ENCODE measurements at places on chromosomes 1 and 21.

GRCh38 chr1:22804969-22805671 lies 94.5 kb downstream of the EPHB2 start:
- no peak for DNase-seq

- DNase-seq = no peak
Measured at GRCh38 chr1:29623501-29623900, 387.2 kb downstream of the PTPRU start.

DNA sequence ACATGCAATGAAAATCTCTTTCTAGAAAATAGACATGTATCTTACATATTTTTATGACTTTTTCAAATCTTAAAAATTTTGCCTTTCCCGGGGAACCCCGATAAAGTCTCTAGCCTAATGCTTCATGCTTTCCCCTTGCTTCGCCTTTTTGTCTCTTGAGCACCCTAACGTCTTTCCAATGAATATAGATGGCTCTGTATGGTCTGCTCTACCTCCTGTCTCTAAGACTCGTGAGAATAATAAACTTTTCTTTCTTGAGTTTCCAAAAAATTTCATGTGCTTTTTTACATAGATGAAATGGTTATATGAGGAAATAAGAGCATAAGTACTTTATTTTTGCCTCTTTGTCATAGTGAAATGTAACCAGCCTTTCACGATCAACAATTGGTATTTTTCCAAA lies 202.6 kb downstream of the PDE4B start:
- no peak for DNase-seq

DNA sequence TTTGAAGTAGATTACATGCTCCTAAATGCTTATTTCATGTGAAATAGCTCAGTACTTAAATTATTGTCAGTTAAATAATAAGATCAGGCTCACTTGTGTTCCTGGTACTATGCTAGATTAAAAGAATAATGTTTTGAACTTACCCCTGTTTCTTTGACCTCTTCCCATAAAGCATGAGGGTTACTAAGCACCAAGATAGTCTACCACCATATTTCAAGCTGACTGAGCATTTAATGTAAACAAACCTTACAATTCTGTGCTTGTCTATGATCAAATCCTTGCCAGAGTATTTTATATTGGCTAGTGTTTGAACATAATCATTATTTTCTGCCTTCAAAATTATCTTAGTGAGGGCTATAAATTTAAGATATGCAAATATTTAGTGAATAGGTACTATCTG lies 98.1 kb downstream of the LHX9 start:
- DNase-seq = no peak

DNA sequence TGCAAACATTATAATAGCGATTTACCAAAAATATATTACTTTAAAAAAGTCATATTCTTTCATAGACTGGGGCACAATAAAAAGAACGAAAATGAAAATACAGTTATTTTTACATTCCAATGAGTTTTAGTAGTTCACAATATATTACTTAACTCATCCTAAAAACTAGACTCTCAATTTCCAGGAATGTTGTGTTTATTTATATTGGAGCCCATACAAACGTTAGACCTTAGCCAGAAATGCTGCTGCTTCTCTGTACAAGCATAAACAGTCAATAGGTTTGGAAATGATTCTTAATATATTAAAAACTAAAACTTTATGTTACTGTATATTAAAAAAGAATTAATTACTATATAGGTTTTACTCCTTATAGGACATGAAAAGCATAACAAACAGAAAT lies 302.3 kb downstream of the BRINP3 start:
- DNase-seq = no peak

- no peak for DNase-seq
Measured at GRCh38 chr1:42267904-42268303, 67.1 kb downstream of the FOXJ3 start.

DNA sequence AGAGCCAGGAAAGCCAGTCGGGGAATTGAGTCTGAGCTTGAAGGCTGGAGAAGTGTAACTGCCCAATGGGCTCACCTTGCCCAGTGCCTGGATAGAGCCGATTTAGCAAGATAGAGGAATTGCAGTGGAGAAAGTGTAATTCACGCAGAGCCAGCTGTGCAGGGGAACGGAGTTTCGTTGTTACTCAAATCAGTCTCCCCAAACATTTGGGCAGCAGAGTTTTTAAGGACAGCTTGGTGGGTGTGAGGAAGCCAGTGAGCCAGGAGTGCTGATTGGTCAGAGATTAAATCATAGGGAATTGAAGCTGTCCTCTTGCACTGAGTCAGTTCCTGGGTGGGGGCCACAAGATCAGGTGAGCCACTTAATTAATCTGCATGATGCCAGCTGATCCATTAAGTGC lies 28.4 kb upstream of the NLRP3 start:
- DNase-seq = no peak

DNA sequence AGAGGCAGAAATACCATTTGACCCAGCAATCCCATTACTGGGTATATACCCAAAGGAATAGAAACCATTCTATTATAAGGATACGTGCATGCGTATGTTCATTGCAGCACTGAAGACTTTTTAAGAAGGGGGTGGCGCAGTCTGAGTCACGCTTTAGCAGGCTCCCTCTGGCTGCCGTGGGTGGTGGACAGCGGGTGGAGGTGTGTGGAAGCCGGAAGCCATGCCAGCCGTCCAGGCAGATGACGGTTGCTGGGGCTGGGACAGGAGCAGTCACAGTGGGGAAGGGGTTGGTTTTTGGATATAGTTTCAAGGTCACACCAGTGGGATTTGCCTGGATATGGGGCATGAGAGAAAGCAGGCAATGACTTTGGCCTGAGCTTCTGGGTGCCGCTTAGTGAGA lies 270.5 kb downstream of the GRIK3 start:
- DNase-seq = no peak

DNA sequence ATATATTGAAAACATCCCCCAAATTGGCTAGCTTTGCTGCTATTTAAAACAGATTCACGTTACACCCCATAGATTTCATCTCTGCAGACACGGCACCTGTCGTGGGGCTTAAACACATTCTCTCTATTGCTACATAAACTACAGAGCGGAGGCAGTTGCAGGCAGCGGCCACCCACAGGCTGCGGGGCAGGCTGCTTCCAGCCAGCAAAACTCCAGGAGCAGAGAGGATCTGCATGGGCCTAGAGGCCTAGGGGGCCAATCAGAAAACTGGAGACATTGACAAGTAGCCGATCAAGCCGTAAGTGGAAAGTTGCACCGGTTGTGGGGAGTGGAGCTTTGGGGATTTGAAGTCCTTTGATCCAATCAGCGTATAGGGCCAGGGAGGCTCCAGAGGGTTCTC lies 129.0 kb upstream of the KLHDC7A start:
- DNase-seq = no peak

DNA sequence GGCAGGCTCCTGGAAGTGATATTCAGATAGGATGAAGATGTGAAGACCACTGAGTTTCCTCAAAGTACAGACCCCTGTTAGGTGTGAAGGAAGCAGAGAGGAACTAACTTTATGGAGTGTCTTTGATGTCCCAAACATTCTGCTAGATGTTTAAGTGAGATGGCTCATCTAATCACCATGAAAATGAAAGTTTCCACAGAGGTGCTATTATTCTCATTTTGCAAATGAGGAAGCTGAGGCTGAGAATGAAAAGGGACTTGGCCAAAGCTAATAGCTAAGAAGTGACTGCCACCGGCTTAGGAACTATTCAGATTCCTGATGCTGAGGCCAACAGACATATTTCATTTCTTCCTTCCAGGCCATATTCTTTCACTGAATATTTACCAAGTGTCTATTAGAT lies 45.9 kb upstream of the WLS start:
- no peak for DNase-seq

DNA sequence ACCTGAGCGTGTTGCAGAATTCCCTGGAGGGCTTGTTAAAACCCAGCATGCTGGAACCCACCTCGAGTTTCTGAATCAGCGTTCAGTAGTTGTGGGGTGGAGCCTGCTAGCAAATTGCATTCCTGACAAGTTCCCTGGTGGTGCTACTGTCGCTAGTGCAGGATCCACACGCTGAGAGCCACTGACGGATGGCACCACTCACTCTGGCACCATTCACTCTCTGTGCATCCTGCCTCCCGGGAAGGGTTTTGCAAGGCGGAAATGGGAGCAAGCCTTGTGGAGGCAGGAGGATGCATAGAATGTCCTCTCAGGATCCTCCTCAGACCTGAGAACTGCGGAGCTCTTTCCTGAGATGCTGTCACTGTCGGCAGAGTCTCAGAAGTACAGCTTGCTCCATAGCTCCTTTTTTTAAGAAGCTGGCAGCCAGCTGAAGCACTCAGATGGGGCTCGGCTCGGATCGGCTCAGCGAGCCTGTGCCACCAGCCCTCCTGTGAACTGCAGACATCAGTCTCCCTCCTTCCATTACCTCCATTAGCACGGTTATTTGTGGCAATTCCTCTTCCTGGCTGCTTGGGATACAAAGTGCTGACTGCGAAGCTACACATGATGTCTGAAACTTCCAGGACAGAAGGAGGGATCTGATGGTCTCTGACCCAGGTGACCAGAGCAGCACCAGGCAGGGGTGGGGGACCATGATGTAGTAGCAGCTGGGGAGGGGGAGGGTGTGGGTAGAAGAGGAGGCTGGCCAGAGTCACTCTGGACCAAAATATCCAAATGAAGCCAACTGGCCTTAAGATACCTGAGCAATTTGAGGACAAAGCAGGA lies 89.6 kb downstream of the C1orf94 start:
- DNase-seq = no peak

DNA sequence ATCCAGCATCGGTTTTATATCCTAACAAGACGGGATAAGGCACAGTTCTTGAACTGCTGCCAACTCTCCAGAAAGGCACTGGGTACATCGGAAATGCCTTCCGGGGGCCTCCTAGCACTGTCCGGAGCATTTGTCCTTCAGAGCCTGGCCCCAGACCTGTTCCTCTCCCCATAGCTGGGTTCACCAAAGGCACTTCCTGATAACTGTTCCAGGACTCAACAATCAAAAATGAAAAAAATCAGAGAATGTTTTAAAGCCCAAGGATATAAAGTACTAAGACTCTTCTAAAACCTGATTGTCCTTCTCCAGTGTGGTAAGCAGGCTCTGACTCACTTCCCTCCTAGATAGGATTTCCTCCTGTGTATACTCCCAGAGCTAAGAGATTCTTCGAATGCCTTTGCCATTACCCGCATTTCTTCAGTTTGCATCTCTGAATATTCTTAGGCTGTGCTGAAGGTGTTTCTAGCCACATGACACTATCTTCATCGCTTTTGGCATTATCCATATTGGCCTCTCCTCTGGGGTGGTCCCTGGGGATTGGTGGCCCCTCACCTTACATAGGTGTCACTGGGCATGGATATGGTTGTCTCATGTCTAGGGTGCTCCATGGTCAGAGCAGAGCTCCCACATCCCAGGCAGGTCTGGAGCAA lies 112.9 kb downstream of the ZBTB18 start:
- DNase-seq = peak; percentile 10

GRCh38 chr1:161720956-161721737 lies at the start of gene FCRLB:
Gene FCRLB, plus strand, starts transcription at chr1:161721544. Its CDS starts 1,129 bp downstream, at chr1:161722673.
- DNase-seq = no peak

DNA sequence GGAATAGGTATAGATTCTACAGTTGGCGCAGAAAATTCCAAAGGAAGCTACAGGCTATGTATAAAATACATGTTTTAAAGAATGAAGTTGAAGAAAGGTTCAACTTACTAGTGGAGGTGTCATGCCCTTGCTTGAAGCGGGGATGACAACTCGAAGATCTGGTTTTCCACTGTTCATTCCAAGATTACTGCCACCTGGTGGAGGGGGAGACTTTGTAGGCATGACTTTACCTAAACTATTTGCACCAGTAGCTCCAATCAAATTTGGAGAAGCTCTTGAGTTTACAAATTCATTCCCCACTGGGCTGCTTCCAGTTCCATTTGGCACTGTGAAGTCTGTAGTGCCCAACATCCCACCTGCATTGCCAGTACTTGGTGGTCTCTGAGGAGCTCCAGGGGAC lies 81.7 kb downstream of the AXDND1 start:
- DNase-seq = no peak

- no peak for DNase-seq
Measured at GRCh38 chr1:87159378-87159915, 169.2 kb upstream of the LMO4 start.

GRCh38 chr1:62358665-62359373 lies 39.6 kb upstream of the KANK4 start:
- no peak for DNase-seq
